ENCODE measurements at places on chromosomes 11 and 22.

GRCh38 chr22:29224121-29224858 lies 18.6 kb downstream of the EMID1 start:
- H3K27me3 ChIP-seq: peaks cover 2% of the 10 kb centered on the region
- no peak overlapping the region for H3K4me3 ChIP-seq
- H3K27ac ChIP-seq: no peak overlapping the region
- no peak for DNase-seq
- no peaks in the 10 kb centered on the region for H3K4me1 ChIP-seq

- H3K4me1 ChIP-seq: peaks cover 24% of the 10 kb centered on the region
- no peak for DNase-seq
- no peaks in the 10 kb centered on the region for H3K27me3 ChIP-seq
- no peak overlapping the region for H3K4me3 ChIP-seq
- H3K36me3 ChIP-seq: no peaks in the 10 kb centered on the region
These were observed 31.3 kb upstream of the DGKZ start for GRCh38 chr11:46315783-46316563.

DNA sequence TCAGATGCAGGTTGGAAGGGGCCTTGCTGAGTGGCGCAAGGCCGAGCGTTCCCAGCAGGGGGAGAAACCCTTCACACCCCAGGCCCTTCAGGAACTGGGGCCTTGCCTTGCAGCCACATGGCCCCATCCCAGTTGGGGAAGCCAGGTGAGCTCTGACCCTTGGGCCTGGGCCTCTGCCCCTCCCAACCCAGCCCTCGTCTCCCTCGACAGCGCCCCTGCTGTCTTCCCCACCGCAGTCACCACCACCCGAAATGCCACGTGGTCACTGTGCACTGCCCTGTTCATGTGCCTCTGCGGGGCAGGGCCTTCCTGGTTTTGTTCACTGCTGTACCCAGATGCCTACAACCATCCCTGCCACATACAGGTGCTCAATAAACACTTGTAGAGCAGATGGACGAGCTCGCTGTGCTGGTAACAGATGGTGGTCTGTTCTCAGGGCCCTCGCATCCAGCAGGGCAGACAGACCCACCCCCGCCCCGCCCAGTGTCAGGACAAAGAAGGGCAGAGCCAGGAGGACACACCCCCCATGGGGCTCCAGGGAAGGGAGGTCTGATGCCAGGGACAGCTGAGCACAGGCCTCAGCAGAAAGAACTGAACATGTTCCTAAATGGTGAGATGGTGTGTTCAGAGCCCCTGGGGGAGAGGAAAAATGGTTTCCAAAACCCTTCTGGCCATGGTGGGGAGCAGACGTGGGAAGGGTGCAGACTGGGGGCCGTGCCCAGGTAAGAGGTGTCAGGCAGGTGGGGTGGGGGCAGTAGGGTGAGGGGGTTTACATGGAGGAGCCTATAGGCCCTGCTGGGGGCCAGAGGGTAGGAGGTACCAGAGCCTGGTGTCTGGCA lies 3.7 kb downstream of the POLR2L start:
- H3K4me3 ChIP-seq: peak overlapping the region; percentile 53
- H3K27ac ChIP-seq: no peak overlapping the region
- no peaks in the 10 kb centered on the region for H3K27me3 ChIP-seq
- peaks cover 8% of the 10 kb centered on the region for H3K36me3 ChIP-seq
- peaks cover 14% of the 10 kb centered on the region for H3K4me1 ChIP-seq
- no peak for DNase-seq

- peaks cover 33% of the 10 kb centered on the region for H3K27me3 ChIP-seq
- H3K27ac ChIP-seq: no peak overlapping the region
- H3K36me3 ChIP-seq: no peaks in the 10 kb centered on the region
- H3K4me3 ChIP-seq: no peak overlapping the region
- peaks cover 10% of the 10 kb centered on the region for H3K4me1 ChIP-seq
These were observed 6.0 kb upstream of the SLC7A4 start for GRCh38 chr22:21038405-21038804.

- H3K36me3 ChIP-seq: no peaks in the 10 kb centered on the region
- no peak overlapping the region for H3K4me3 ChIP-seq
- no peak overlapping the region for H3K27ac ChIP-seq
- DNase-seq: no peak
These were observed 13.0 kb downstream of the FBLN1 start for GRCh38 chr22:45515676-45516075.

DNA sequence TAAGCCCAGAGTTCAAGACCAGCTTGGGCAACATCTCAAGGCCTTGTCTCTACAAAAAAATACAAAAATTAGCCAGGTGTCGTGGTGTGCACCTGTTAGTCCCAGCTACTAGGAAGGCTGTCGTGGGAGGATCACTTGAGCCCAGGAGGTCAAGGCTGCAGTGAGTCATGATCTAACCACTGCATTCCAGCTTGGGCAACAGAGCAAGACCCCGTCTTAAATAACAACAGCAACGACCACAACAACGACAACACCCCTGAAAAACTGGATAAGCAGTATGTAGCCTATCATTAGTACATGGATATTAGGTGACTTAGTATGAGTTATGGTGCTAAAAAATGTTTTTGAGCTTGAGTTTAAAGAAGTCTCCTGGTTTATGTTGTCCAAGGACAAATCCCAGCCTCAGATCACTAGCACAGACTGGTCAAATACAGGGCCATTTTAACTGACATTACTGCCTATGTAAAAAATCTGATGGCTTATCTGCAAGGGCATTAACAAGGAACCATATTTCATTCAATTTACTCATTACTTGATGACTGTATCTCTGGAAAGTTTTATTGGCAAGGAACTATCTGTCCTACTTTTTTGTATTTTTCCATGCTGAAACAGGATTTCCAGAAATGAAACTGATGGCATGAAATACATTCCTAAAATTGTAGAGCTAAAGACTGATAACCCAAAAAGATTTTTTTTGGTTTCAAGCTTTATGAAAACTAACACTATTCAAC lies 23.4 kb downstream of the C2CD3 start:
- peaks cover 9% of the 10 kb centered on the region for H3K36me3 ChIP-seq
- H3K4me1 ChIP-seq: no peaks in the 10 kb centered on the region
- H3K4me3 ChIP-seq: no peak overlapping the region
- DNase-seq: no peak
- no peak overlapping the region for H3K27ac ChIP-seq

All from activated T-helper 1 cell treated with anti-CD3 and anti-CD28 coated beads, Interleukin-12 subunit alpha, Interleukin-12 subunit beta, Interleukin-2, Interleukin-4 antibody, amounts not matched to agents 30 ng/mL and 10 ng/mL and 1 ng/mL, durations not matched to agents 14 hours and 24 hours and 36 hours (primary cell).